ENCODE measurements at places on chromosomes 16 and 17.
A peak's percentile ranks its signal among the peaks of the same experiment; 100 is the strongest.

DNA sequence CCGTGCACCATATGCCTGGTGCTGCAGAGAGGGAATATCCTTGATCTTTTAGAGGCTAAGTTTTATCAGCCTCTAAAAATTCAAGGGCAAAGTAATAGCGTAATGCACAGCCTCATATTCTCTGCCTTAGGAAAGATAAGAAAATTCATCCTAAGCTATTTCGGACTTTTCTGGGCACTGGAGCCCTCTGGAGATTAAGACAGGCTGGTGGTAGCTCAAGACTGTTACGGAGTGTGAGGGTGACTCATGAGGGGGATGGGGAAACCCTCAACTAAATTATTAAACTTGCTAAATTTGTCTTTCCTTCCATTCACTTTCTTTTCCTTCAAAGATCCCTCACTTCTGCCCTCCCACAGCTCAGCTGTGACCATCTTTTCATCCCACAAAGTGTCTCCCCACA, 73.3 kb downstream of the RPH3AL start:
- no peak for DNase-seq

DNA sequence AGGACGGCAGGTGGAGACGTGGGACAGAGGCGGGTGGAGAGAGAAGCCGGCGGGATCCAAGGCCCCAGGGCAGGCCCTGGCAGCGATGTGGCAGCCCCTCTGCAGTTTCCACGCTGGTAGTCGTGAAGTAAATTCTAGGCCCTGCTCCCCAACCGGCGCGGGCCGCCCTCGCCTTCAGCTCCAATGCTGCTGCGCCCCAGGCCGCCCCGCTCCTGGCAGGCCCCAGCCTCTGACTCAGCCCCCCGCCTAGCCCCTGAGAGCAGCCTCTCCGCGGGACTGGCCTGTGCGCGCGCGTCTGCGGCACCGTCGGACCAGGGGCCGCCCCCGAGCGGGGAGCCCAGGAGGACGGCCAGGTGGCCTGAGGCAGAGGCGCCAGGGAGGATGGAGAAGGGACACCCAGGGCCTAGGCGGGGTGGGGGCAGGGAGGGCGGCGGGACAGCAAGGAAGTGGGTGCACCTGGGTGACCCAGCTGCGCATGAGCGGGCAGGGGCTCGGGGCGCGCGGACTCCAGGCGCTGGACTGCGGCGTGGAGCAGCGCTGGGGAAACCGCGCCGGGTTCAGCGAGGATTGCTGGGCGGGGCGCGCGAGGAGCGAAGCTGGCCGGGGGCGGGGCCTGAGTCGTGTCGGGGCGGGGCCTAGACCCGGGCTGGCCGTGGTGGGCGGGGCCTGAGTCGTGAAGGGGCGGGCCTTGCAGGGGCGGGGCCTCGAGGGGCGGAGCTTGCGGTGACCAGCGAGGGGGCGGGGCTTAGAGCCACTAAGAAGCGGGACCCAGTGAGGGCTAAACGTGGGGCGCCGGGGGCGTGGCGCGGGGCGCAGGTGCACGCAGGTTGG, 29.6 kb downstream of the ZNF778 start:
- DNase-seq, result peak; percentile 86

- DNase-seq, result no peak
Observed at GRCh38 chr16:29993903-29994599, 1.4 kb downstream of the HIRIP3 start.

DNA sequence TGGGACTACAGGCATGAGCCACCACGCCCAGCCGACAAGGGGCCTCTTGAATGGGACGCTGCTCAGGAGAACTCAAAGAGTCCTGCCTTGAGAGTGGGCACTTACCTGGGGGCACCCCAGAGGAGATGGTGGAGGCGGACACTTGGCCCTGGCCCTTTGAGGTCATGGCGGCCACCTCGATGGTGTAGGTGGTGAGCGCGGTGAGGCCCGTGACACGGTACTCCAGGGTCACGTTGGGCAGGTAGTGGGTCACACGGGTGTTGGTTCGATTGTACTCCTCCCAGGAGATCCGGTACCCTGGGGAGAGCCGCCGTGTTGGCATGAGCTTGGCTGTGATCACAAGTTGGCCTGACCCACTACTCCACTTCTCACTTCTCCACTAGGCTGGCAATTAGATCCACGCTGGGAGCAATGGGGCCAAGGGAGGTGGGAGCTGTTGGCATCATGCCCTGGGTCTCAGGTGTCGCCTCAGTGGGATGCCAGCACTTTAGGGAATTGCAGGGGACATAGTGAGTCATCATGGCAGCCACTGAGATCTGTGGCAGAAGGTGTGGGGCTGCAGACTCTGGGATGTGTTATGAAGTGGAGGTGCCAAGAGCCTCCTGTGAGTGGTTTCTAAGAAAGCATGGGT, 89.2 kb upstream of the CDC42EP4 start:
- no peak for DNase-seq

DNA sequence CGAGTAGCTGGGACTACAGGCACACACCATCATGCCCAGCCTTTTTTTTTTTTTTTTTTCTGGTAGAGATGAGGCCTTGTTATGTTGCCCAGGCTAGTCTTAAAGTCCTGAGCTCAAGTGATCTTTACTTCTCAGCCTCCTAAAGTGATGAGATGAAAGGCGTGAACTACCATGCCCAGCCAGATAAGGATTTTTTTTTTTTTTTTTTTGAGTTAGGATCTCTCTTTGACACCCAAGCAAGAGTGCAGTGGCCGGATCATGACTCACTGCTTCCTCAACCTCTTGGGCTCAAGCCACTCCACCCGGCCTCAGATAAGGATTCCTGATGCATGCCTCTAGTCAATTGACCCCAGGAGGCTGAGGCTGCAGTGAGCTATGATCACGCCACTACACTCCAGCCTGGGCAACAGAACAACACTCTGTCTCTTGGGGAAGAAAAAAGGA, 11.2 kb upstream of the PLEKHG4 start:
- no peak for DNase-seq
